ENCODE measurements at places on chromosomes 11 and 22.
A peak's percentile ranks its signal among the peaks of the same experiment; 100 is the strongest.

DNA sequence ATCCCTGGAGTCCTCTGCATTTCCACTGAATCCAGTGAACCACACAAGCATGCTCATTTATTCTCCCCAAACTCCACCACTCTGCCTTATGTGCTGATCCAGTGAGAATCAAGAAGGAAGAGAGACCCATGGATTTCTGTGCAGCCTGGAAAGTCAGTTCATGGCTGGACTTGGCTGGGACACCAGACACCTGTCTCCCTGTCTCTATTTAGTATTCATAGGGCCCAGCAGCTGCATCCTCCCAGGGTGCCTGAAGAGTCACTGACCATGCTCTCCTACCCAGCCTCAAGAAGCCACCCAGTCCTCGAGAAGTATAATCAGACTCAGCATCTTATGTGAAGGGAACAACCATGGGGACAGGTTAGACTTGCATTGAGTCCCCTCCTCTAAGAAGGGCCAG is 83.2 kb downstream of the ZNF280B start:
- no peak for DNase-seq

DNA sequence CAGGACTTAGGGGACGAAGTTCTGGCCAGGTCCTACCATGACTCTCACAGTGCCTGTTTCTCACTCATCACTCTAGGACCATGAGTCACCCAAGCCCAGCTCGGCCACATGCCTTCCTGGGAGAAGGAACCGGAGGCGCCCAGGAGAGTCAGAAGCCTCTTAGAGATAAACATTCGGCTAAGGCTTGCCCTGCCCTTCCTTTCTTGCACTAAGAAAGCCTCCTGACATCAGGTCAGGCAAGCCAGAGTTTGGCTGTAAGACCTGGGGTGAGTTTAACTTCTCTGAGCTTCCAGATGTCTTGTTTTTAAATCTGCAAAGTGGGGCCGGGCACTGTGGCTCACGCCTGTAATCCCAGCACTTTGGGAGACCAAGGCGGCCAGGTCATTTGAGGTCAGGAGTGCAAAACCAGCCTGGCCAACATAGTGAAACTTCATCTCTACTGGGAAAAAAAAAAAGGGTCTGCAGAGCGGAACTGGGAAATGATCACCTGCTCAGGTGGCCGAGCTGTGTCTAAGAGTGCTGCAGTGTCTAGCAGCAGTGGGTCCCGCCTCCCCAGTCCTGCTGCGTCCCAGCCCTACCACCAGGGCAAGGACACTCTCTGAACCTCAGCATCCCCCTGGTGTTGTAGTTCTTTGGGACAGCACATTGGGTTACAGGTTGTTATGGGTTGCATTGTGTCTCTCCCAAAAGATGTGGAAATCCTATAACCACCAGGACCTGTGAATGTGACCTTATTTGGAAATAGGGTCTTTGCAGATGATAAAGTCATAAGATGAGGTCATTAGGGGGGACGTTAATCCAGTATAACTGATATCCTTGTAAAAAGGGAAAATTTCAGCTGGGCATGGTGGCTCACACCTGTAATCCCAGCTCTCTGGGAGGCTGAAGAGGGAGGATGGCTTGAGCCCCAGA is 1.8 kb upstream of the CARS1 start:
- DNase-seq, result no peak

DNA sequence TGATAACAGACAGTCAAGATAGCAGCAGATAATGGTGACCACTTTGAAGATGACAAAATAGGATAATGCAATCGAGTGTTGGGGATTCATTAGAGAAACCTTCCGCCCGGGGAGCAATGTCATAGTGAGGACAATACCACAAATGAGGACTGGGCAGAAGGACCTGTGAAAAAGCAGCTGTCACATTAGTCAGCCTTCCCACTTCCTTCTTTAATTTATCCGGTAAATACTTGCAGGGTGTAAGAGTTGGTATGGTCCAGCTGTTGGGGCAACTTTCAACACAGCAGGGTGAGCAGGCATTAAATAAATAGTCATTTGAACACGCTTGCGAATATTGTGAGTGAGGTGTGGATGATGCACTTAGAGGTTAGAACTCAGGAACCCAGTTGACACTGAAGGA is 132.5 kb upstream of the KIRREL3 start:
- no peak for DNase-seq

DNA sequence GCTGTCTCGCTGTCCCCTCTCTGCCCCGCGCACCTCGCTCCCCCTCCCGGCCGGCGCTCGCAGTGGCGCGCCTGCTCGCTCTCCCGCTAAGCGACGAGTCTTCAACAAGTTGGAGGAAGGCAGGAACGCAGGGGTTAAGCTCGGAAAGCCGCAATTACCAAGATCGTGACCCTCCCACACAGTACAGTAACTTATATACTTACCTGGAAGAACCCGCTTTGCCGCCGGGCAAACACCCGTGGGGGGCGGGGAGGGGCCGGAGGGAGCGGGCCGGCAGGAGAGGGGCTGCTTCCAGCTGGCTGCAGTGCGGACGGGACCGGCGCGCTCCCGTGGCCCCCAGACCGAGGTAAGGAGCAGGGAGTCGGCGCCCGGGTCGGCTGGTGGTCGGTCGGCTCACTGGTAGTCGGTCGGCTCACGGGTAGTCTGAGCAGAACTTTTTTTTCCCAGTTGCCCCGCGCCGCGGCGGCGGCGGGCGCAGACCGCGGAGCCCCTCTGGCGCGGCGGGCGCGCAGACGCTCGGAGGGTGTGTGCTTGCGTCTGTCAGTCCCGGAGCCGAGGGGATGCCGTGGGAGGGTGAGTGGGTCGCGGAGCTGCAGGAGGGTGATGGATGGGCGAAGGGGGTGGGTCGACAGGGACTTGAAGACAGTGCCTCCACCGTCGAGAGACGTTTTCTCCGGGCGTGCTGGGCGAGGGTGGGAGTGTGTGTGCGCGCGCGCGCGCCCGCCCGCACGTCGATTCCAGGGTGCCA is 101.2 kb upstream of the HSD17B12 start:
- DNase-seq, result peak; percentile 44

GRCh38 chr11:46918788-46919513 is 601 bp upstream of the LRP4 start:
- DNase-seq, result peak; percentile 11

GRCh38 chr11:214083-214482 is 6.6 kb downstream of the RIC8A start:
- no peak for DNase-seq

DNA sequence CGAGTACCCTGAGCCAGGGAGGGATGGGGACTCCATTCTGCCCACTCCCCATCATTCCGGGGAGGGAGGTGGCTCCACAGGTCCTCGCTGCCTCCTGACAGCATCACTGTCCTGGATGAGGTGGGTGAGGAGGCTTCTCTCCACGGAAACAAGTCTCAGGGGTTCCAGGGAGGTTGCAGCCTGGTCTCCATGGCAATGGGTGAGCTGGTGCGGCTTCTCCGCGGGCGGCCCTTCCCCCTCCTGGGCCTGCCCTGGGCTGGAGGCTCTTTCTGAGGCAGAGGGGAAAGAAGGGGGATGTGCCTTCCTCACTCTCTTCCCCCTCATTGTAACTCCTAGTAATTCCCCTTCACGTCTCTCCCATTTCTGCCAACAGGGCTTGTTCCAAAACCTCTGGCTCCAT is 37.1 kb upstream of the PARVG start:
- no peak for DNase-seq

DNA sequence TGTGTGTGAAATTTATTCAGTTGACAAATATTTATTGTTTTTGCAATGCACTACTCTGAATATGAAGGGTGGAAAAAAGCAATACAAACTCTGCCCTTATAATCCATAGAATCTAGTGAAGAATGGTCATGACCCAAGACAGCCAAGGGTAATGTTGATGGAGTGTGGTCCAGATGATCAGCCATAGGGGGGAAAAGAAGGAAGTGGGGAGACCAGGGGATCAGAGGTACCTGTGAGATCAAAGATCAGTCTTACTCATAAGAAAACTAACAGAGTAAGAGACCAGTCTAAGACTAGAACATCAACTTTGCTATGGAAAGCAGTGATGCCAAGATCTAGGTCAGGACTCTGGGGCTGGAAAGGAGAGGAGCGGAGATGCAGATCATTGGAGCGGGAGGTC is 47.0 kb upstream of the ETS1 start:
- no peak for DNase-seq

- no peak for DNase-seq
Observed at GRCh38 chr11:92453055-92453454, 228.4 kb downstream of the FAT3 start.

- no peak for DNase-seq
Observed at GRCh38 chr11:2889362-2890273, 4.0 kb upstream of the CDKN1C start.

DNA sequence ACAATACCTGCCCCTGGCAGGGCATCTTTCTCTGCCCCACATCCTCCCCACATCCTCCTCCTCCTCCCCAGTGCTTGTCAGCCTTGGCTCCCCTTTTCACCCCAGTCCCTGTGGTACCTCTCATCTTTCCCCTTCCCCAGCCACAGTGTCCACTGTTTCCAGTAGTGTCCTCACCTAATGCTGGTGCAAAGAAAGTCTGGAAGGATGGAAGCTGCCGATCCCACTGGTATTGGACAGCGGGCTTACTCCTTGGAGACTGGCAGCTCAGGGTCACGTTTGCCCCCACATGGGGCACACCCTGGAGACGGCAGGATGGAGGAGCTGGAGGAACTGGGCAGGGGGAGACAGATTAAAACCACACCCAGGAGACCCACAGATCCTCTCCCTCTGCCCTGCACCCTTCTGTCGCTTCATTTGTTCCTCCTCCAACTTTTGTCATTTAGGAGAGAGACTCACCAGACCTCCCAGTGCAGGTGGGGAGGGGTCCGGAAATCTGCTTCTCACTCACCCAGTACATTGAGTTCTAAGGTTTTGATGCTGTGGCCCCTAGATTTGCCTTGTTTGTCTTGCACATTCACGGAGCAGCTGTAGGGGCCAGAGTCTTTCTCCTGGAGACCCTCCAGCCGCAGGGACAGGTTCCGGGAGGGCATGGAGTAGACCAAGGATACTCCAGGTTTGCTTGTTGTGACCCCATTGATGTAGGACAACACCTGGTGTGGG is 4.1 kb upstream of the VSIG2 start:
- DNase-seq, result no peak

- DNase-seq, result no peak
Observed at GRCh38 chr11:70694371-70694770, 296.0 kb downstream of the CTTN start.

DNA sequence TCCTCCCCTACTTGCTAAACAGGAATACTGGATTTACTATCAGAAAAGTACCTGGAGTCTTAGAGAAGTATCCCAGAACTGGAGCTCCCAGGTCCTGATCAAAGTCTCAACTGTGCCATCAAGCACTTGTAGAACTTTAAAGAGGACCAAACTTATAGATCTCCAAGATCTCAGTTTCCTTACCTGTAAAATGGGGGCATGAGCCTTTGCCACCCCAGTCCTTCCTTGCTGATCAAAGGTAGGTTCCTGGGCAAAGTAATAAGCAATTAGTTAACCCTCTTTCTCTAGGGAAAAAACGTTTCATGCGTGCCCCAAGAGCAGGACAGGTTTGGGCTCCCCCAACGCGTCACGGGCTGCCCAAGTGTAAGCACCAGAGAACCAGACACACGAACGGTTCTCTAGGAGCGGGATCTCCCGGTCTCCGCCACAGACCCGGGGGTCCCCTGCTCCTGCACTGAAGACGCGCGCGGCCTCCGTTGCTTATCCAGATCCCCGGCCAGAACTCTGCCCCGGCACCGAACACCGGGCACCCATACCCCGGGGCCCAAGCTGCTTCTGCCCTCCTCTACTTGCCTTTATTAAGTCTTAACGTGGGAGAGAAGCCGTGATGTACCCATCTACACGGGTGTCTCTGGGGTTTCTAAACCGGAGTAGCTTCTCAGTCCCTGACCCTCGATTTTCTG is 505 bp downstream of the ZNF214 start:
- no peak for DNase-seq

DNA sequence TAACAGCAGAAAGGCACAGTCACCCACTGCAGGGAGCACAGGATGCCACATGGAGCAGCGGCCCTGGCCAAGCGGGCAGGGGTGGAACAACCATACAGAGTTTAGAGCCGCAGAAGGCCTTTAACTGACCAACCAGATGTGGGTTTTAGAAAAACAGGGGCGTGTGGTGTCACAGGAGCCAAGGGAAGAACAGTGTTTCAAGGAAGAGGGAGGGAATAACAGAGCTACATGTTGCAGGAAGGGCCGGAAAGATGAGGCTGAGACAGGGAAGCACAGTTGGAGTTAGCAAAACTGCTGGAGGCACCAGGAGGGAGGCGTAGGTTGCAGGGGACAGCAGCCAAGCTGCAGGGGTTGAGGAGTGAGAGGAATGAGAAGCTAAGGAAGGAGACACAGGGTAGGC is 7.8 kb upstream of the NAA40 start:
- no peak for DNase-seq

- no peak for DNase-seq
Observed at GRCh38 chr11:92623055-92623454, 346.4 kb upstream of the MTNR1B start.

GRCh38 chr22:28442711-28443525 is 236.7 kb downstream of the TTC28 start:
- DNase-seq, result peak; percentile 24

- DNase-seq, result no peak
Observed at GRCh38 chr11:61650781-61651571, 29.2 kb upstream of the DAGLA start.

- no peak for DNase-seq
Observed at GRCh38 chr22:37299969-37300509, 17.7 kb downstream of the CYTH4 start.

DNA sequence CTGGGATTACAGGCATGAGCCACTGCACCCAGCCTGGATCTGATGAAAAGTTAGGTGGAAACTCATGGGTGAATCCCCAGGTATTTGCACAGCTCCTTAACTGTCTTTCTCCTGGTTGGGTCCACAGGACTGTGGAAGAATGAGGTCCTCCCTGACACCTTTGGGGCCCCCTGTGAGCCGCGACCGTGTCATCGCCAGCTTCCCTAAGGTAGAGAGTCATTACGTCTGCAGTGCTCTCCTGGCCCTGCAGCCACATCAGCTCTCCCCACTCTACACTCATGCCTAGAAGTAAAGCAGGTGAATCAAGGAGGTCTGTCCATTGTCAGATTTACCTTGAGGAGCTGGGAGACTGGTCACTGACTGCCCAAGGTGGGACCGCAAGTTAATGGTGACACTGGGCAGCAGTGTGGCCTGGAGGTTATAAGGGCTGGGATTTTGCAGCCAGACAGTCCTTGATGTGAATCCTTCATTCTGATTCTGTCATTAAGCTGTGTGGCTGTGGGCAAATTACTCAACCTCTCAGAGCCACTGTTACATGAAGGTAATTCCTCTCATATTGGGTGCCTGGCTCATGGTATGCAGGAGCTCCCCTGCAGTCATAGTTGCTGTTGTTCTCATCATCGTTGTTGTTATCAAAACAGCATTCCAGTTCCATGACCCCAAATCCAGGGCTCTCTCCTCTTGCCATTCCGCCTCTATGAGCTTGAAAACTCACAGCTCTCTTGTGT is 1.4 kb downstream of the RAB36 start:
- DNase-seq, result no peak

DNA sequence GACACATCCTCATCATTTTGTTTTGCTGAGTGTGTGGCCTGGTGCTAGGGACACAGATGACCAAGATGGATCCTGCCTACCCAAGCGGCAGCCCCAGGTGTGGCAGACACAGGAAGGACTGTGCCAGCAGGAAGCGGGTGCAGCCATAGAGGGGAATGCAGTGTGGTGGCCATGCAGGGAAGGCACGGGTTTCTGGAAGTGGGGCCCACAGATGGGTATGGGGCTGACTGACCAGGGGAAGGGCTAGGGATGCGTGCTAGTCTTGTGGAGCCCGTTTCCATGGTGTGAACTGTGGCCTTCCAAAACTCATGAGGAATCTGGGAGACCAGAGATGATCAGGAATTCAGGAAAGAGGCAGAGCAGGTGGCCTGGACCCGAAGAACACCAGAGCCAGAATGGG is 33.5 kb downstream of the YPEL1 start:
- no peak for DNase-seq

All from stimulated activated CD4-positive, alpha-beta T cell treated with anti-CD3 and anti-CD28 coated beads, Interleukin-2, amount 100 ng/mL, for 24 hours (primary cell).